T-helper 2 cell treated with Interferon-gamma antibody and Interleukin-4, amounts not matched to agents 5 μg/mL and 100 μg/mL, for 36 hours (primary cell): ENCODE measurements at places on chromosomes 12 and 14.

DNA sequence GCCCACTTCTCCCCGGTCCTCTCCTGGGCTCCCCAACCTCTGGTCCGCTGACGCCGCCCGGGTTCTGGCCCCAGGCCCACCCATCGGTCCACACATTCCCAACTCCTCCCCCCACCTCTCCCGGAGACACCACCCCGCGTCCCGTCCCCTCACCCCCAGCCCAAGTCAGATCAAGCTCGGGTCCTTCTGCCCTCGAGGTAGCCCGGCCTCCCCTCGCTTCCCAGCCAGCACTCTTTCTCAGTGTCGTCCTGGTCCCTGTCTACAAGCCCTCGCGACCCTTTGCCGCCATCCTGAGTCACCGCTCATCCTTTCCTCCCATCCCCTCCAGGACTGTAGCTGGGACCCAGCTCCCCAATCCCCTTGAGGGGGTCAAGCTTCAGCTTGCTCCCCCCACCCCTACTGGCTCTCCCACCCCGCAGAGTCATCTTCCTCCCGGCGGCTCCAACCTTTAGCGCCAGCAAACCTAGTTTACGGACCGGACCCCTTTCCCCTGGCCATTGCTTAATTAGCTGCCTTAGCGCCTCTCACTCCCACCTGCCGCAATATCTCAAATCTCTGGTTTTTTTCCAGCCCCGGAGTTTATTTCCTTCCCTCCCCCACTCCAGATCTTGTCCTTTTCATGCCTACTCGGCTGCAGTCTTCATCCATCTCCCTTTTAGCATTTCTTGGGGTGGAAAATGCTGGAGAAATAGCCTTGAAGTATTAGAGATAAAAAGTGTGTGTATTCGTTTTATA, 1.1 kb downstream of the PPP4R4 start:
- DNase-seq, result no peak

GRCh38 chr12:14126692-14127091, 145.3 kb upstream of the GRIN2B start:
- DNase-seq, result no peak

- DNase-seq, result no peak
Measured at GRCh38 chr14:71966528-71966927, 34.3 kb downstream of the RGS6 start.

DNA sequence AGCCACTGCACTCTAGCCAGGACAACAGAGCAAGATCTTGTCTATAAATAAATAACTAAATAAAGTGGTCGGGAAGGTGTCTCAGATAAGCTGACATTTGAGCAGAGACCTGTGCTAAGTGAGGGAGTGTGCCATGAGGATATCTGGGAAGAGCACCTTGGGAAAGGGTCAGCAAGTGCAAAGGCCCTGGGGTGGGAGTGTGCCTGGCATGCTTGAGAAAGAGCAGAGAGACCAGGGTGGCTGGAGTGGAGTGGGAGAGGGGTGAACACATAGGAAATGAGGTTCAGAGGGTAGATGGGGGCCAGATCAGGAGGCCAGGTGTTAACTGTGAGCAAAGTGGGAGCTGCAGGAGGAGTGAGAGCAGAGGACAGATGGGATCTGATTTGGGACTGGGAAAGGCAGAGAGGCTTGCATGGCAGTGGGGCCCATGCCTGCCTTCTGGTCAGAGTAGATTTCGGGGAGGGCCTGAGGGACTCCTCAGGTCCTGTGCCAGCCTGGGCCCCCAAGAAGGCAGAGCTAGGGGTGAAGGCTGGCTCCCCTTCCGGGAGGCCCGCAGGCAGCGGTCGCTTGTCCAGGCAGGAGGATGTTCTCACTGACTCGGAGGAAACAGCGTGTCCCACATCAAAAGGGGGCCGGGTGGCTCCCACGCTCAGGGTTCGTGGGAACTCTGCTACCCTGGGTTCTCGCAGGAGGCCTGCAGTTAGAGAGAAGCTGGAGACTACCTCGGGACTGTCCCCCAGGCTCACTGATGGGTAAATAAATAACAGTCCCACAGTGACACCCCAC, 32.6 kb downstream of the DTX1 start:
- no peak for DNase-seq

GRCh38 chr12:119727600-119728443, 59.9 kb downstream of the PRKAB1 start:
- DNase-seq, result no peak

DNA sequence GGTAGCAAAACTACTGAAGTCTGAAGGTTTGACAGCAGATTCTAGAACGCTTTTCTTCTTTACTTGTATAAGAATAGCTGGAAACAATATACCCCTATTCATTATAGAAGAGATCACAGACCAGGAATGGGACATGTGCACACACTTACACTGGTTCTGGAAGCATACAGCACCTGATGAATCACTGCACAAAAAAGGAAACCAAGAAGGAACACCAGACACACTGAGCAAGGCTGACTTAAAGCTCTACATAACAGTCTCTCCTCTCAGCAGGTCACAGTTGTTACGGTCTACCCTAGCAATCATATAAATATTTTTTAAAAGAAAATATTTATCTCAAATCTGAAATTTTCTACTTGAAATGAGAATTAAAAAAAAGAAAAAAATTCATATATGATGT, 13.5 kb downstream of the ATP2B1 start:
- no peak for DNase-seq

- DNase-seq, result no peak
Measured at GRCh38 chr14:72608391-72609204, 285.3 kb downstream of the DPF3 start.

DNA sequence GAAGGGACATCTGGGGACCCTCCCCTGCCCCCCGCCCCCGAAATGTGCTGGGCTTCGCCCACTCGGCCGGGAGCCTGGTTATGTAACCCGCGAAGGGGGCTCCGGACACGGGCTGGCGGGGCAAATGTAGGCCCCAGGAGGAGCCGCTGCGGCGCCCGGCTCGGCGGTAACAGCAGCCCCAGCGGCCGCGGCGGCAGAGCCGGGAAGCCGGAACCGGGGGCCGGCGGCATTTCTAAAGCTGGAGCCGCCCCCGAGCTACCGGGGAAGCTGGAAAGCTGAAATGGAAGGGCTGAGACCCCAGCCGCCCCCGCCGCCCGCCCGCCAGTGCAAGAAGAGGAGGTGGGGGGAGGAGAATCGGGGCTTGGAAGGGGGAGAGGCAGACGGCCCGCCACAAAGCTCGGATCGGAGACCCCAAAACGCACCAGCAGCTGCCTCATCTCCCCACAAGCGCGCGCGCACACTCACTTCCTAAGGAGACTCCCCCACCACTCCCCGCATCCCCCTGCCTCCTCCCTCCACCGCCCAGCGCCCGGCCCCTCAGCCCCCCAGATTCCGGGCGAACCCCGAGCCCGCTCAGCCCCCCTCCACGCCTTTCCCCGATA, 1.5 kb downstream of the KDM2B start:
- no peak for DNase-seq

GRCh38 chr12:127555071-127555470, 711.9 kb upstream of the TMEM132C start:
- DNase-seq, result no peak

DNA sequence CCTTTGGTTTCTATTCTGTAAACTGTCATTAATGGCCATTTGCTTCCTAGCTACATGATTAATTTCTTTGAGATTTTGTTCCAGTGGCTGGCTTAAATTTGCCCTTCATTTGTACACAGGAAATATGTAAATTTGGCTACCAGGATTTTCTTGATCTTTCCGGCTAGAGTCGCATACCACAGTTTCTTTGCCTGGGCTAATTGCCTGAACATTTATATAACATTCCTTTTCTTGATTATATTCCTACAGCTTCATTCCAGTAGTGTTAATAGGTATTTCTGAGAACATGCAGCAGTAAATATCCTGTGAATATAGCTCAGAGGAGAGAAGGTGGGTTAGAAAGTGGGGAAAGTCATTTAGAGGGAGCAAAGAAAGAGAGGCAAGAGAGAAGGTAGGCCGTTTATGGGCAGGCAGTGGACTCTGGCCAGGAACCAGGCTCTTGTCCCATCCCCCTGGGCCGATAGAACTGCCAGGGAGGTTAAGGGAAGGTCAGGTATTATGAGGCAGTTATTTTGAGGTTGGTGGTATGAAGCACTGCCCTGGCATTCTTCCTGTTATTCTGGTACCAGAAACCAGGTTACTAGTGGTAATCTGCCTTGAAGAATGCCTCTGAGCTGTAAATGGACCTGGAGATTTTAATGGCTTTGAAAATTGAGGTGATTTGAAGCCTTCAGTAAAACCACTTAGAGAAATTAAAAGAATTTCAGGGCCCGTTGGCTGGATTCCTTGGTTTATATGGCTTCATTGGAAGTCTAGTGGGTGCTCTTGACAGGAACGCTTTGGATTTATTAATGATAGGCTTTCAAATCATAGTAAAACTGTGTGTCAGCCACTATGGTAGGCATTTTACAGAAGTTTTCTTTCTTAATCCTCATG, 4.4 kb downstream of the RNF10 start:
- no peak for DNase-seq

DNA sequence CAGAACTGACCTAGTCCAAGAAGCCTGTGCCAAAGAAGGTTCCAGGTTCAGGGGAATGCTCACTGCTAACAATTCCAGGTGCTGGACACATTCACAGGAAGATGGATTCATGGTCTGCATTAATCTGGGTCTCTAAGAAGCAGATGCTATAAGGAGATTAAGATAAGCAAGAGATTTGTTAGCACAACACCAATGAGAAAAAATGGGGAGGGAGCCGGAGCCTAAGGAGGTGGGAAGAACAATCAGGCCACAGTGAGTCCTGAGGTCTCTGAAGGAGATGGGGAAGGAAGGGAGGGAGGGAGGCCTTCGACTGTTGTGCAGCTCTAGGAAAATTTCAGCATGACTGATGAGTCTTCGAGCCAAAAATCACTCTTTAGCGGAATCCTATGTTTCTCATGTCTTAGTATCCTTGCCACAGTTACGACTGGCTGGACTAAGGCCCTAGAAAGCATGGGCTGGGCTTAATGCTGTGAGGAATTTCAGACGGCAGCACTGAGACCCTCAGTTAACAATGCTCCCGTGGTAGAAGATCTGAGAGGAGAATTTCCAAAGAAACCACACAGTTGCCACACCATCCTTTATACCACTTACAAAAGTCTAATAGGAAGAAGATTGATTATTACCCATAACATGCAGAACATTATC, 31.5 kb upstream of the PTGDR start:
- DNase-seq, result no peak

DNA sequence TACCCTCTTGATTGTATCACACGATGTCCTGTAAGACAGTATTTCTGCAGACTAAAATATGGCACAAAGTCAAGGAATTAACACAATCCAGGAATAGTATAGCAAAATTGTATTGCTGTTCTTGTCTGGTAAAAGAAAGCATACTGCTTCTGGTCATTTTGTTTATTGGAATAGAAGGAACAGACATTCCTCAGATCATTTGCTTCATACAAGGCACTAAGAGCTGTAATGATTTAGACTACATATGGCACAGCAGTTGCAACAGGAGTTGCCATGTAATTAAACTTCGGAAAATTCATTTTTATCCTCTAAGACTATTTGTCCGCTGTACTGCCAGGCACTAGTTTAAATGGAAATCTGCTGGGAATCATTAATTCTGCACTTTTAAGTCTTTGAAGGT, 7.6 kb upstream of the KERA start:
- no peak for DNase-seq

DNA sequence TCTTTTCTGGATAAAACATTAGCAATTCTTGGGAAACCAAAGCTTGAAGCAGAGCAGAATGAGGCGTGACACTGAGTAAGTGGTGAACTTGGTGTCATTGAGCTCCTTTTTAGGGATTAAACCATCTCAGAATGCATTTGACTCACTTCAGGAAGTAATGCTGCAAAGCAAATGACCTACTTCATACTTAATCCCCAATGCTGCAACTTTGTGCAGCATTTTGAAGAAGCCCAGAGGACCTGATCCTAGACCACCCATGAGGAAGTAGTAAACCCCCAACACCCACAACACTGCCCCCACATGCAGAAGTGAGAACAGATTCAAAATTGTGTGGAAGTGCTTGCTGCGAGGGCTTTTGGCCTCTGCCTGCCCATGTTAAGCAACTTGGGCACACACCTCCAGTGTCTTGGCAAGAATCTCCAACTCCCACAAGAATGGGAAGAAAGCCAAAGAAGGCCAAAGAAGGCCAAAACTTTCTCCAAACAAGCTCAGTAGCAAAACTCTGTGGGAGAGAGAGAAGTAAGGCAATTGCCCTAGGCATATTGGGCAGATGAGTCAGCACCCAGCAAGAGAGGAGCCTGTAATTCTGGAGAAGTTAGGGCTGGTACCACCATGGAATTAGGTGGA, 69.2 kb upstream of the ETV6 start:
- DNase-seq, result no peak

DNA sequence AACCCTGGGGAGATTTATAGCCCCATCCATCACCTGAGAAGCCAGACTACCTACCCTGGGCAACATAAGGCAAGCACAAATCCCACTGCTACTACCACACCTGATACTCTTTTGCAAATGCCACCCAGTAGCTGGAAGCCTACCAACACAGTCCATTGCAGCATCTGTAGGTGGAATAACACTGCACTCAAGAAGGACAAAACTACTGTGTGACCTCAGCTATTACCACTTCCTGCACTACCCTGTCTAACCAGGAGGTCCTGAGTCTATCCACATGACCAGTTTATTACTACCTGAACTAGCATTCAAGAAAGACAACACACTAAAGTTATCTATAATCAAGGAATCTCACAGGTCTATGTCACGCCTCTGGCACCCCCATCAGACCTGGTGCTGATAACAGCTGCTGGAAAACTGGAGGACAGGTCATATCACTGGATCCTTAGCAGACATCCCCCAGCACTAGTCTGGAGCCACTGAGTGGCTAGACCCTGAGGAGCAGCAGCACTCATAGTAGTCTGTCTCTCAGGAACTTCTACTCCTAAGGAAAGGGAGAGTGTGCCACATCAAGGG, 2.9 kb upstream of the CLEC1A start:
- no peak for DNase-seq

DNA sequence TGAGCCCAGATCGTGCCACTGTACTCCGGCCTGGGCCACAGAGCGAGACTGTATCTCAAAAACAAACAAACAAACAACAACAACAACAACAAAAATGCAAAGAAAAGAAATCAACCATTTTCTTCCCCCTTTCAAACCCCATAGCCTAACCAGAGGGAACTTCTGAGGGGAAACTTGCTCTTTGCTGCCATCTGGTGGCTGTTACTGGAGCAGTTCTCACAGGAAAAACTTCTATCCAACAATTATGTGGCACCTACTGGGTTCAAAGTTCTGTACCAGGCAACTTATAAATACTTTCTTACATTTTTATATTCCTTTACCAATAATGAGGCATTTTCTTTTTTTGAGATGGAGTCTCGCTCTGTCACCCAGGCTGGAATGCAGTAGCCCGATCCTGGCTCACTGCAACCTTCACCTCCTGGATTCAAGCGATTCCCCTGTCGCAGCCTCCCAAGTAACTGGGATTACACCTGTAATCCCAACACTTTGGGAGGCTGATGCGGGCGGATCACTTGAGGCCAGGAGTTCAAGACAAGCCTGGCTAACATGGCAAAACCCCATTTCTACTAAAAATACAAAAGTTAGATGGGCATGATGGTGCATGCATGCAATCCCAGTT, 50.9 kb upstream of the BICDL1 start:
- DNase-seq, result peak; percentile 30

DNA sequence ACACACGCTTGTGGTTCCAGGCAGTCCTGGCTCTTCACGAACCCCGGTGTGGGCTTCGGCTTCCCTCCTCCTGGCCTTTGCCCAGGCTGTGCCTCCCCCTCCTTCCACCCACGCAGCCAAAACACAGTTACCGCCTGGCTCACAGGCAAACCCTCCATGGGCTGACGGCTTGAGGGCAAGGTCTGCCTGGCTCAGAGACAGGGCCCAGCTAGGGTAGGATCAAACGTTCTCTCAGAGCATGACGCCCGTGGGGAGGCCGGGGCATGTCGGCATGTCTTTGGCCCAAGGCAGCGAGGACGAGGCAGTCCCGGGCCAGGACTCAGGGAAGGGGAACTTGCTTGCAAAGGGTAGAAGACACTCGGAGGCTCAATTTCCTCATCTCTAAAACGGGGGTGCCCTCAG, 2.1 kb downstream of the SLC25A47 start:
- DNase-seq, result no peak
